ENCODE measurements at places on chromosomes 4 and X.

- DNase-seq: no peak
Measured at GRCh38 chrX:15310117-15310516, 5.3 kb downstream of the ASB11 start.

DNA sequence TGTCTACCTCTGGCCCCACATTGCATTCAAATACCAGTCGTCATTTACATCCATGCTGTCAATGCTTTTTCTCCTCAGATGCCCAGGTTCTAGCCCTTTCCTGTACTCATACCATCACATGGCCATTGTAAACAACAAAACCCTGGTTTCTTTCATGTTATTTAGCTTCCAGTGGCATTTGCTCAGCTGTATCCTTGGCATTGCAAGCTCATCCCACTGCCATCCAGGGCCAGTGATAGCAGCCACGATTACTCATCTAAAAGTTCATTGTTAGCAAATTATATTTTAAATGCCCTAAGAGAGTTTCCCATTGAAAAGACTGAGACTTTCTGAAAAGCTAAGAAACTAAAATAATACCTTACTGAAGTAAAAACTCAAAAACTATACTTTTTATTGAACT is 34.0 kb downstream of the VEGFC start:
- no peak for DNase-seq

- DNase-seq: no peak
Measured at GRCh38 chrX:150207733-150208132, 155.4 kb upstream of the MAMLD1 start.

DNA sequence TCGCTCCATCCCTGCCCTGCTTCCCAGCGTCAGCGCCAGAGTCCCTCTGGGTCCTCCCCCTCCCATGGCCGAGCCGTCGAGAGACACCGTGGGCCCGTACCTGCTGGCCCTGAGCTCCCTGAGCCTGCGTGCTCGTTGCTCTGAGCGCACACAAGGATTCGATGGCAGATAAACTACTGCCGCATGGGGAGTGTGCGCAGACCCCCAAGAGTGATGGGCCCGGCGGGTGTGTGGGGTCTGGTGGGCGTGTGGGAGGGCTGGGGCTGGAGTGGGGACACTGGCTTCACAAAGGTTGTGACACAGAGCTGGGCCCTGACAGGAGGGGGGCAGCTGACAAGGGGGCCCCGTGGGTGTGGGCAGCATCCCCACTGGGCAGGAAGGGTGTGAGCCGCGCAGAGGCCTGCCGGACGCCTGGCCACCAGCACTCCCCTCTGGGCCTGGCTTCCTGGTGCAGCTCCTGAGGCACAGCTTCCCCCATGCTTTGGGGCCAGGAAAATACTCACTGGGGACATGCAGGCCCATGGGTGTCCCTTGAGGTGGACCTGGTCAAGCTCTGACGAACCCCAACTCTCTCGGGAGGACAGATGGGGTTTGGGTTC is 4.8 kb upstream of the RGS12 start:
- DNase-seq: no peak

DNA sequence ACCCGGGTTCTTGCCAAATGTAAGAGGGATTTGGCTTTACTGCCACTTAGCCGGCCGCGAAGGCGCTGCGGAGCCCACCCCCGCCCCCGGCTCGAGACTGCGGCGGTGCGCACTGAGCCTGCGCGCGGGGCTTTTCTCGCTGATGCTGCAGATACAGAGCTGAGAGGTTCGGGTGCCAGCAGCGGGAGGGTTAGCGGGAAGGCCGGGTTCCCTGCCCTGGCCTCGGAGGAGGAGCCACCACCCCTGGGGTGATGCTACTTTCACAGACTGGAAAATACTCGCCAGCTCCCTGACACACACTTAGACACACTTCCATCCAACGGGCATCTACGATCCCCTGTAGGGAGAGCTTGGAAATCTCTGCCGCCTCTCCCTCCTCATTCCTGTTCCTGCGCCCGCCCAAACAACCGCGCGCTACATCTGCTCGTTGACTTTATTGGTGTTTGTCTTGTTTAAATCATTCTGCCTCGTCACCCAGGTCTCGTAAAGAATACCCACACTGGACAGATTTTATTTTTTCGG is 2.1 kb upstream of the PCDH7 start:
- DNase-seq: no peak

DNA sequence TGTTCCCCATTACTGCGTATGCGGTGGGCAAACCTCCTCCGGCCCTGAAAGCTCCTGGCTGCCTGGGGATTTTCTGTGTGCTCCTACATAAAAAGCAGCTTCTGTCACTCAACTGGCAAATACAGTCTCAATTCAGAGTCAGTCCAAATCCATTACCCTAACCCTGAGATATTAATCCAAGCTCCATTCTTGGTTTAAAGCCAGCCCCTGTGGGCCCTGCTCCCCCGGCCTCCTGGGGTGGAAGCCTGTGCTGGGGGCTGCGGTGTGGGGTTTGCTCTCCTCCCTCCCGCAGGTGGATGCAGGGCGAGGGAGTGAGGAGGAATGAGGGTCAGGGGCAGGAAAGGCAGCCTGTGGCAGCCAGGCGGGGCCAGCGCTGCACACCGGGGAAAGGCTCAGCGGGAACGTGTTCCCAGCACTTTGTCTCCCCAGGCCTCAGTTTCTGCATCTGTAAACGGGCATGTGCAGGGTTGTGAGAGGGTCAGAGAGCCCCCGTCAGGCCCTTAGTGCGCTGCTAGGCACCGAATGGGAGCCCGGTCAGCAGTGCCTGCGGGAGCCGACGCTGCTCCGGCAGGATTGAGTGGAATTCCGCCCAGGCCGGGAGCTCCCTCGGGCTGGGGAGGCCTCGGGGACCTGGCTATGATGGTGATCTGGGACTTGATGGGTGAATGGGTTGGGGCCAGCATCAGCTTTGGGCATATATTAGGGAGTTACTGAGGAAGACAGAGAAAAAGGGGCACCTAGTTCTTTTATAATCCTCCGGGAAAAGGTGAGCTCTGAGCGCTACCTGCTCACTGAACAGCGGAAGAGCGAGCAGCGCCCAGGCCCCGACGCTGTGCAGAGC is 6.3 kb upstream of the RGS12 start:
- DNase-seq: no peak

- DNase-seq: no peak
Measured at GRCh38 chrX:112731793-112732192, 52.1 kb upstream of the LHFPL1 start.

DNA sequence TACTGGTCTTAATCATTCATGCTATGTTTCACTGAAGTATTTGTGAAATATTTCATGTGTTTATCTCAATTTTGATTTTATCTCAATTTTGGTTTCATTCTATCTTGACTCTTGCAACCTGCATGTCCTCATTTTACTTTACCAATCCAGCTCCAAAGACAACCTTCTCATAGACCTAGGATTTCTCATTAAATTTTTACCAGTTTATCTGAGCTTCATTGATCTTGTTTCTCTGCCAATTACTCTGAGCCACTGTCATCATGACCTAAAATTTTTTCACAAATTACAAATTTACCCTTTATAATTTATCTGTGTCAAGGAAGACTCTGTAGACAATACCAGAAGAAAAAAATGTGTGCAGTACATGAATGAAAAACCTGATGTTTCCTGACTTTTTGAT is 18.6 kb upstream of the UGT2B17 start:
- DNase-seq: no peak

All from effector CD4-positive, alpha-beta T cell (primary cell).